ENCODE measurements at places on chromosomes 3 and 15.

DNA sequence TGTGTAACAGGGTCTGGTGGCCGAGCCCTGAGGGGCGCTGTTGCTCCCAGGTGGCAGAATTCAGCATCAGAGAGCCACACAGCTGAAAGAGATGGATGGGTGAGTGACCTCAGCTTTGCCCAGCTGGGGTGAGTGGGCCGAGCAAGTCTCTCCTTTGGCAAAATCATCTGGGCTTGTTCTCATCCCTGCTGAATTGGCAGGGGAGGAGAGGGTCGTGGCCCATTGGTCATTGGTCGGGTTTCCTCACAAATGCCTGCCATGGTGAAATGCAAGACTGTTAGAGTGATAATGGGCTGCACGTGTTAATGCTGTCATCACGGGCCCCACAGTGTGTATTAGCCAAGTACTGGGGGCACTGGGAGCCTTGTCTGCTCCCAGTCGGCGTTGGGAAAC is 15.9 kb downstream of the ABHD2 start:
- DNase-seq, result no peak

GRCh38 chr3:14780927-14781507 is 37.7 kb upstream of the FGD5 start:
- DNase-seq, result peak; percentile 70

- no peak for DNase-seq
Measured at GRCh38 chr3:10007126-10007782, 19.0 kb upstream of the FANCD2 start.

DNA sequence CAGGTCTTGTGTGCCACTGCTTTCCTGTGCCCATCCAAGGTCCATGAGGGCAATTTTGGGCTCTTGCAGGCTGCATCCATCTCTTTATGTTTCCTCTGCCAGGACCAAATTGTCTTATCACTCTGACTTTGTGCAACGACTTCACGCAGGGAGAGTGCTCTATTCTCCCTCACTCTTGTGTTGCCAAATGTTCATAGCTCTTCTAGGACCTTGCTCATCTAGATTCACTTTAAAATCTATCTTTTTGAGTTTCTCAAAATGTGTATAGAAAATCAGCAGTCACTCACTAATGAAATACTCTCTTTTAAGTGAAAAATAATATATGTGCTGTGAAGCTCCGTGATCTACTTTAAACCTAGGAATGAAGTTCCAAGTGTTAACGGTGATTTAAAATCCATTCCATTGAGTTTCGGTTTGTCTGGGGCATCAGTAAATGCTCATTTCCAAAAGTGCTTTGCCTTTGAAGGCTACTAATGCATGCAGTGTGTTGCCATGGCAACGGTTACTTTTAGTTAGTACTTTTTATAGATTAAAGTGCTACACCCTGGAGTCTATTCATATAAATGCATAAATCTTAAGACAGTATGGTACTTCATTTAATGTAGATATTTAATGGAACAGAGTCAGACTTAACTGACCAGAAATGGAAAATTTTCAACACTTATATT is 46.6 kb upstream of the GOLGA8J start:
- no peak for DNase-seq

GRCh38 chr3:67453628-67454027 is 200.8 kb downstream of the SUCLG2 start:
- no peak for DNase-seq

DNA sequence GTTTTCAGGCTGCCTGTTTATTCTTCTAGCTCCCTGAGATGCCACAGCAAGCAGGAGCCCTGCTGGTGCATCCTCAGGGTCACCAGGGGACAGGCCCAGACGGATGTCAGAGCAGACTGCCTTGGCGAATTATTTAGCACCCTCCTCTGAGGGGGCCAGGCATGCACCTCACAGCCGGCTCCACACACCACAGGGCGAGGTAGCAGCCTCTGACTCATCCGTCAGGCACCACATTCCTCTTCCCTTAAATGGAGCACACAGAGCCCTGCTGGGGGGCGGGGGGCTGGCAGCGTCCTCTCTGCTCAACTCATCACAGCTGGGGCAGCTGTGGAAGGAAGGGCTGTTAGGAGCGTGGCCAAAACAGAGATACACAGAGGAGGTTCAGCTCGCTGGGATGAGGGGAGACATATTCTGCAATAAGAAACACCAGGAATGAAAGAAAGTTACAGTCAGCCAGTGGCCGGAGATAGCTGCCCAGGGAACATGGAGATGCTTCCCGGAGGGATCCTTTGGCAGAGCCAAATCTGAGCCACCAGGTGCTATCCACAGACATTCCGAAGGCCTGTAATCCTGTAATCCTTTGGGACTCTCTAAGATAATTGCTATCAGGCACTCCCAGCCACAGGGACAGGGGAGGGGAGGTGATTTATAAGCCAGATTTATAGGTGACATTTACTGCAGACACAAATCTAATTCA is 13.9 kb upstream of the PRICKLE2 start:
- no peak for DNase-seq

DNA sequence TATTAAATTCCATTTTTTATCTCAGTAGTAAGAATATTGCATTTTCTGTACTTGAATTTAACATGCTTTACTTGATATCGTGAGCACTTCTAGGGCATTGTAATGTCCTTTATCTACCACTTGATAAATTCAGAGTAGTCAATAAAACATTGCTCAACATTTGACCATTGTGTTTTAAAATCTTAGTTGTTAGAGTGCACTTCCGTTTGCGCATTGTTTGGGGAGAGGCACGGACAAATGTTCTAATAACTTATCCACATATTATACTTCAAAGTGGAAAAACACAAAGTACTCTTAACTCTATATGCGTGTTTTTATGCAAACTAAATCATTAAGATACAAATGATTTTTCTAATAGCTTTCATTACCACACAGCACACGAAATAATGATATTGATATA is 419 bp downstream of the FAM227B start:
- DNase-seq, result peak; percentile 64

DNA sequence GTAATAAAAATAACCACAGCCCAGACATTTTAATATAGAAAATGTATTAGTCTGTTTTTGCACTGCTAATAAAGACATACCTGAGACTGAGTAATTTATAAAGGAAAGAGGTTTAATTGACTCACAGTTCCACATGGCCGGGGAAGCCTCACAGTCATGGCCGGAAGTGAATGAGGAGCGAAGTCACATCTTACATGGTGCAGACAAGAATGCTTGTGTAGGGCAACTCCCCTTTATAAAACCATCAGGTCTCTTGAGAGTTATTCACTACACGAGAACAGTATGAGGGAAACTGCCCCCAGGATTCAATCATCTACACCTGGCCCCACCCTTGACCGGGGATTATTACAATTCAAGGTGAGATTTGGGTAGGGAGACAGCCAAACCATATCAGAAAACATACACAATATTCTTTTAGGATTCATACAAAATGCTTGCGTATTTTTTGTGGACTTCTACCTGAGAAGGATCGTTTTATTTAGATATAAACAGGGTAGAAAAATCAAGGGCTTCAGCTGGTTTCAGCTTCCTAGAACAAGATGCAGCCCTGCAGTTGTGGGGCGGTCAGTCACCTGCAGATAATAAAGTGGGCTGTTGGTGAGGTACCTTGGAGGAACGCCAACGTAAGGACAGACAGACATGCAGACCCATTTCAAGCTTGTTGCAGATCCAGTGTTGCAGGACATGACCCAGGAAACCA is 101.9 kb downstream of the TNIK start:
- no peak for DNase-seq

DNA sequence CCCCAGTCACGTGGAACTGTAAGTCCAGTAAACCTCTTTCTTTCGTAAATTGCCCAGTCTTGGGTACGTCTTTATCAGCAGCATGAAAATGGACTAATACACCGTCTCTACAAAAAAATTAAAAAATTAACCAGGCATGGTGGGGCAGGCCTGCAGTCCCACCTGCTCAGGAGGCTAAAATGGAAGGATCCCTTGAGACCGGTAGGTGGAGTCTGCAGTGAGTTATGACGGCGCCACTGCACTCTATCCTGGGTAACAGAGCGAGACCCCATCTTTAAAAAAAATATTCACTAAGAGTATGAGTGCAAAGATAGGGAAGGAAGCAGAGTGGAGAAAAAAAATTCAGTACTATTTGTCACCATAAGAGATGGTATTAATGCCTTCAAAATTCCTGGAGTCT is 25.6 kb downstream of the SEC11A start:
- no peak for DNase-seq

Measured in NB4 (cell line).